Ascending aorta (tissue), 2 donors: ENCODE measurements at places on chromosomes 4 and X.

- no peak for DNase-seq
Observed at GRCh38 chr4:67604029-67604381, 45.5 kb downstream of the STAP1 start.

GRCh38 chr4:61571761-61572559 lies 371.8 kb downstream of the ADGRL3 start:
- no peak for DNase-seq

DNA sequence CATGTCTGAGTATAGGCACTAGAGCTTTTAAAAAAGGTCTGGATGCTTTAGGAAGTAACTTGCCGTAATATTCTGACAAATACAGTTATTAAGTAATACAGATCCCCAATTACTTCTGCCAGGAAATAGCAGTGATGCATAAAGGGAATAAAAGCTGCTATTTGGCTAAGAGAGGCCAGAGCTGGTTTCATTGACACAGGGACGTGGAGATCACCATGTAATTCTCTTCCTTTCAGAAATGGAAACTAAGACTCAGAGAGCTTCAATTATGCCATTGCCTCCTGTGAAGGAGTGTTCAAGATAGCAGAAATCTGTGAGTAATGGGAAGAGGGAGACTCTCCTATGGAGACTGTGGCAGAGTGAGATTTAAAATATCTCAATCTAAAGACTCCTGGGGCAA lies 238.1 kb downstream of the SLITRK2 start:
- no peak for DNase-seq

DNA sequence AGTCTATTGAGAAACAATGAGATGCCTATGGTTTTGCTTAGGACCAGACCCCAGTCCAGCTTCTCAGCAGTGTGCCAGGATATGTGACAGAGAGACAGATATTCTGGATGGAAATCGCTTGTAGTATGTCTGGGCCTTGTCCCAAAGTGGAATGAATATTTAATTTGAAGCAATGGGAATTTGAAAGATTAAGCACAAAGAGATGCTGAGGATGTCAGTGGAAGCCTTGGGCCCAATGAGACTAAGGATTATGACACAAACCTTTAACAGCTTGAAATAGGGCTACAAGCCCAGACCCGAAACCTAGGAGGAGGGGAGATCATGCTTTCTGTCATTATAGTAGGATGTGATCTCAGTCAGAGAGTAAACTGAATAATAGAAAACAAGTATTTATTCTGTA lies 459.2 kb downstream of the FAT4 start:
- DNase-seq, result no peak

DNA sequence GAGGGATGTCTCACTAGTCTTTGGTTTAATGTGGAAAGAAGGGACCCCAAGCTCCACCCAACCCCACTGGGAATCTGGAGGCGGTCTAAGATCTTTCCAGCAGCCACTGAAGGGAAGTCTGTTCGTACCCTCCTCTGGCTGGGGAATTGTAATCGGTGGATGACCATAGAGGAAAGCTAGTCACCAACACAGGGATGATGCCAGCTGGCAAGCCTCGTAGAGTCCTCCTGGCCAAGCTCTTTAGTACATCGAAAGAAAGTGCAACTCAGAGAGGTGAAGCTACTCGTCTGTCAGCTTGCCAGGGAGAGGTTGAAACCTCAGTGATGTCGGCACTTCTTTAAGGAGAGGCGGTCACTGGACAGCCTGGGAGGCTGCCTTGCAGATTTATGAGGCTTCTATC lies 58.7 kb downstream of the MAMLD1 start:
- DNase-seq, result no peak

DNA sequence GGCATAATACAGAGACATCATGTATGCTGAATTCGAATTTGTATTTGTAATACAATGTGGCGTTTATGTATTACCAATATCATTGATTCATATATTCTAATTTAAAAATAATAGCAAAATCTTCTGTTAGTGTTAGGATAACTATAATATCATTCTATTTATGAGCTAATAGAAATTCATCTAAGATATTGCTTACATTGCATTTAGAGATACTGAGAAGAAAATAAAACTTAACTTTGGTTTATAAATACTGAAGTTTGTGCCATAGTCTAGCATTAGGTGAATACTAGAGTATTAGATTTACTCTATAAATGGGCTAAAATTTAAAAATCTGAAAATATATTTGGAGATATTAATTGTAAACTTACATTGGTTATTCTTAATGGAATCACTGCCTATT lies 1590.6 kb downstream of the PCDH18 start:
- DNase-seq, result no peak

- no peak for DNase-seq
Observed at GRCh38 chrX:37667141-37667540, 18.4 kb upstream of the XK start.
